ENCODE measurements at places on chromosomes 2 and 18. TPM values are rescaled to one million over a fixed set of nuclear protein-coding genes. Genes with fewer than 3 reads are reported as not detected.

Gene LTBP1
- not detected for total RNA-seq

- DNase-seq, result no peak
These were observed 101.3 kb upstream of the NDUFV2 start for GRCh38 chr18:9001209-9001608.

GRCh38 chr2:239853706-239854327 is 171.3 kb downstream of the NDUFA10 start:
- DNase-seq, result no peak

Gene SULT1C2
- not detected for total RNA-seq

DNA sequence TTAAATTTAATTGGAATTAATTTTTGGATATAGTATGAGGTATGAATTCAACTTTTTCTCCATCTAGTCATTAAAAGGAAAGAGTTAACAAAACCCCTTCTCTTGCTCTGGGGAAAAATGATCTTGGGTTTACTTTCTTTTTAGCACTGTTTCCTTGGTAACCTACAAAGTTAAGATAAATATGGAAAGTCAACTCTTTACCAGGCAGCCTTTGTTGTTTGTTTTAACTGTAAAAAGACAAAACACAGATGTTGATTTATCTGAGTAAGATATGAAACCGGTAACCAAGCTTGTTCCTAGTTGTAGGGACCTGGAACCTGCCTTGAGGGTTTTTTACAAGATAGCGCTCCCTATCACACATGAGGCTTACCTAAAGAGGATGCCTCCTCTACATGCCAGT is 10.1 kb upstream of the SANBR start:
- no peak for DNase-seq

- DNase-seq, result no peak
These were observed 107.6 kb downstream of the TRIB2 start for GRCh38 chr2:12824351-12824777.

GRCh38 chr18:78902795-78903435 is 76.7 kb upstream of the SALL3 start:
- no peak for DNase-seq

Gene NGEF
- 0.63 TPM for total RNA-seq

Gene C2orf80
- not detected for total RNA-seq

Data from activated CD8-positive, alpha-beta T cell treated with anti-CD3 and anti-CD28 coated beads for 36 hours (primary cell).